ENCODE measurements at places on chromosomes 4 and X.

DNA sequence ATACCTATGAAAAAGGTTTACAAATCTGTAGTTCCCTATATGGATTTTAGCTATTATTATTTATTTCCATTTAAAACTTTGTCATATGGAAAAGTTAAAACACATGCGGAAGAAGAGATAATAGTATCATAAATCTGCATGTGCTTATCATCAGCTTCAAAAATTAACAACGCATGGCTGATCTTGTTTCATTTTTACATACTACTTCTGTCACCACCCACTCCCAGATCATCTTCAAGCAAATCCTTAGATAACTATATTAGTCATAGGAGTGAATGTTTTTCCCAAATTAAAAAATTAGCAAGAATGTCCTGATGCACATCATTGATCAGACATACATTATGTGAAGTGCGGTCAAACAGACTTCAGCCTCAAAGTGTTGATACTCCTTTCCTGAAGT, 24.6 kb upstream of the MOB1B start:
- DNase-seq = no peak

DNA sequence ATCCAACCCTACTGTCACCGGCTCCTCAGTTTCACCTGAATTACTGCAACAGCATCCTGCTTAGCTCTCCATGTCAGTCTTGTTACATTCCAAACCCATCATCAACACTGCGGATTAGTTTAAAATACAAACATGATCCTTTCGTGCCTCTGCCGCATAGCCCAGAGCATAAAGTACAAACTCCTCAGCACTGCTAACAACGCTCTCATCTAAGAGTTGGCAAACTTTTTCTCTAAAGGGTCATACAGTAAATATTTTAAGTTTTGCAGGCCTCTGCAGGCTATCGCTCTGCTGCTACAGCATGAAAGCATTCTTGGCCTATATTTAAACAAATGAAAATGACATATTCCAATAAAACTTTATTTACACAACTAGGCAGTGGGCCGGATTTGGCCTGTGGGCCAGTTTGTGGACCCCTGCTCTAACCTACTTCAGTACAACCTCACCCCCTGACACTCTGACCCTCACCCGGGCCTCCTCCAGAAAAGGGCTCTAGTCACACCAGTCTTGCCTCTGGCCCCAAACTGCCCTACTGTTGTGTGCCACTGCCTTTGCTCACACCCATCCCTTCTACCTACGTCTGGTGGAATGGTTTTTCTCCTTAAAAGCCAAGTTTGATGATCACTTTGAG, 7.2 kb downstream of the STX18 start:
- DNase-seq = no peak

DNA sequence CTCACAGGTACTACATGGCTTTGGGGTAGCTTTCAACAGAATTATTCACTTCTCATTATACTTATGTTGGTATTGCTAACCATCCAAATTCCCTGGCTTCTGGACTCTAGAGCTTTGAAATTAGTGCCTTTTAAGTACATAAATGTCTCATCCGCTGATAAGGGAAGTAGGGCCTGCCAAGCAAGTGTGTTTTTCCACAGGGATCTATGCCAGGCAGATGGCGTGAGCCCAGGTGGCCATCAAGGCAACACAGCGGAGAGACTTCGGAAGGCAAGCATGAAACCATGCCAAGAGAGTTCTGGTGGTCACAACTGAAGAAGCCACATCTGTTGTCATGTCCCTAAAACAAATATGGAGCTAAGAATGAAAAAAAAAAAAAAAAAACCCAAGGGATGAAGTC, 503.1 kb upstream of the LCORL start:
- DNase-seq = no peak

DNA sequence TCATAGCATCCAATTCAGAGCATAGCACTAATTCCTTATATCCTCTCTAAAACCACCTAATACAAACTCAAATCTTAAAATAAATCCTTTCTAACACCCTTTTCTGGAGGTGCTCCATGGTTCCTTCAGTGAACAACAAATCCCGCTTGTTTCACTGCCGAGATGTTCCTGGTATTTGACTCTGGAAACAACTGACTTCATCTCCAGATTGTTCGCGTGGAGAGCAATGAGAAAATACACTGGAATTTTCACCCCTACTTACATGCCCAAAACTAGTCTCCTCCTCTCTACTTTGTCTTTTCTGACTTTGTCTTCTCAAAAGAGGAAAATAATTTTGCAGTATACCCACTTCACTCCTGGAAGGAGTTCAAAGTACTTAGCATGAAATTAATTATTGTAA, 129.0 kb downstream of the PLS3 start:
- DNase-seq = no peak

- DNase-seq = no peak
Measured at GRCh38 chrX:149877636-149878035, 3.3 kb upstream of the MAGEA8 start.

DNA sequence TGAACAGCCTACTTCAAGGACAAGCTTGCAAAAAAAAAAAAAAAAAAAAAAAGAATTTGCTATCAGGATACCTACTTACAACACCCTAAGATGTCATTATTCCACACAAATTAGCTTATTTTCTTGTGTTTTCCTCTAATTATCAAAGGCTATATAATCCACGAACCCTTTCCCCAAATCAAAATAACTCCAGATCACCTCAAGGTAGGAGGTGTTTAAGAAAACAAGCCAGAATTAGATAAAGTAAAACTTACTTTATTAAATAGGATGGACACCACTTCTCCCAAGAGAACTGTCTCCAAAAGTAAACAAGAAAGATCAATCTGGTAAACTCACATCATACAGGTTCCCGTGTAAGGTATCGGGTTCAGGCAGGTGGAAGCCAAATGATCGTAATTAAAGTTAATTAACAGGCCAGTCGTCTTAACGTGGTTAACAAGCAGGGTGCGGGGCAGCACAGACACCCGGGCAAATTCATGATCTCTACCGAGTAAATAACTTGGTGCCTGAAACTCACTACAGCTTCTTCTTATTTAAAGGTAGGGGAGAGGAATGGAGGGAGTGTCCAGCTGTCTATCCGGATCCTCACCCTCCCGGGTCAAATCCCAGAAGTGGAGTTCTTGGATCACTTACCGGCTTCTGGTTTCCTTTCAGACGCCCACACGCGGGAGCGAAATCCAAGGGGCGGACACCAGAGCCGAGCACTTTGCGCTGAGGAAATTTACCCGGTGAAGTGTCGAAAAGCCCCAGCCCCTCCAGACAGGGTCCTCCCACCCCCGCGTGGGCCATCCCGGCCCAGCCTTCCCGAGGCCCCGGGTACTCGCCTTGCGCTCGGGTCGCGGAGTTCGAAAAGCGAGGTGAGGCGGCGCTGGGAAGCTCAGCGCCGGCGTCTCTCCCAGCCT, 708 bp downstream of the ARAP2 start:
- DNase-seq = peak; percentile 73

DNA sequence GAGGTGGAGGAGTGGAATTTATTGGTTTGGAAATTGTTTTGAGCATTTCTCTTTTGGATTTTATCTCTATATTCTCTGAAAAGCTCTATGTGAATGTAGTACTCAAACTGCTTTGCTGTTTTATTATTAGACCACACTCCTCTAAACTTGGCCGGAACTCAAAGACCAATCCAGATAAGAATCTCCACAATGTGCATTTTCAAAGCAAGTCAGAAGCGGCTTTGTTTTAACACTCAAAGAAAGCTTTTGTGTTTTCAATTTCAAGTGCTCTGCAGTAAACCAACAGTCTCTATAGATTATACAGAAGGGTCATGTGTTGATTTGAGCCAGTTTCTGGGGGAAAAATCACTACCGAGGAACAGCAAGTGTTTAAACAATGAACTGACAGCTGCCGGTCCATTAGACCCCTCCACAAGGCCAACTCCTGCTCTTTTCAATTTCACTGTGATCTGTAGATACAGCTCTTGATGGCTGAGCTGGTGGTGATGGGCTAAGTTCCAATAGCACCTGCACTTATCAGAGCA, 79.4 kb downstream of the FTHL17 start:
- no peak for DNase-seq

DNA sequence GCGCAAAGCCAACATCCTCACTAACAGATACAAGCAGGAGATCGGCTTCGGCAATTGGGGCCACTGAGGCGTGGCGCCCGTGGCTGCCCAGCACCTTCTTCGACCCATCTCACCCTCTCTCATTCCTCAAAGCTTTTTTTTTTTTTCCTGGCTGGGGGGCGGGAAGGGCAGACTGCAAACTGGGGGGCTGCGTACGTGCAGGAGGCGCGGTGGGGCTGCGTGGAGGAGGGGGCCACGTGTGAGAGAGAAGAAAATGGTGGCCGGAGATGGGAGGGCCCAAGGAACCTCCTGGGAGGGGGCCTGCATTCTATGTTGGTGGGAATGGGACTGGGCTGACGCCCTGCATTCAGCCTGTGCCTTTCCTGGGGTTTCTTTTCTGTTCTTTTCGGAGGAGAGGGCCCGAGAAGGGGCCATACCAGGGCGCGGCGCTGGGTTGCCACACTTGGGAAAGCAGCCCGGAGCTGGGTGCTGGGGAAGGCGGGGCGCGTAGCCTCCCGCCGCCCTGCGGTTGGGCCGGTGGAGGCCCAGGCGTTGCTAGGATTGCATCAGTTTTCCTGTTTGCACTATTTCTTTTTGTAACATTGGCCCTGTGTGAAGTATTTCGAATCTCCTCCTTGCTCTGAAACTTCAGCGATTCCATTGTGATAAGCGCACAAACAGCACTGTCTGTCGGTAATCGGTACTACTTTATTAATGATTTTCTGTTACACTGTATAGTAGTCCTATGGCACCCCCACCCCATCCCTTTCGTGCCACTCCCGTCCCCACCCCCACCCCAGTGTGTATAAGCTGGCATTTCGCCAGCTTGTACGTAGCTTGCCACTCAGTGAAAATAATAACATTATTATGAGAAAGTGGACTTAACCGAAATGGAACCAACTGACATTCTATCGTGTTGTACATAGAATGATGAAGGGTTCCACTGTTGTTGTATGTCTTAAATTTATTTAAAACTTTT, 4.5 kb downstream of the MID1IP1 start:
- DNase-seq = peak; percentile 66
